Chondrocyte (in vitro differentiated cells): ENCODE measurements at places on chromosomes 3 and 15. TPM values are rescaled to one million over a fixed set of nuclear protein-coding genes. Genes with fewer than 3 reads are reported as not detected.

Gene STAC
- 0.07 TPM in 1 of 3 replicates, not detected in the others for total RNA-seq

Gene CNTN4
- total RNA-seq, result 0.38 to 6.0 TPM (median 0.52 TPM) in 3 replicates

GRCh38 chr3:112979244-112979832, 4.4 kb upstream of the CD200R1 start:
- H3K36me3 ChIP-seq, result no peaks in the 10 kb centered on the region
- H3K4me1 ChIP-seq, result peaks cover 3% of the 10 kb centered on the region
- H3K4me3 ChIP-seq, result no peak overlapping the region

Gene ARGFX
- not detected in 3 replicates for total RNA-seq

DNA sequence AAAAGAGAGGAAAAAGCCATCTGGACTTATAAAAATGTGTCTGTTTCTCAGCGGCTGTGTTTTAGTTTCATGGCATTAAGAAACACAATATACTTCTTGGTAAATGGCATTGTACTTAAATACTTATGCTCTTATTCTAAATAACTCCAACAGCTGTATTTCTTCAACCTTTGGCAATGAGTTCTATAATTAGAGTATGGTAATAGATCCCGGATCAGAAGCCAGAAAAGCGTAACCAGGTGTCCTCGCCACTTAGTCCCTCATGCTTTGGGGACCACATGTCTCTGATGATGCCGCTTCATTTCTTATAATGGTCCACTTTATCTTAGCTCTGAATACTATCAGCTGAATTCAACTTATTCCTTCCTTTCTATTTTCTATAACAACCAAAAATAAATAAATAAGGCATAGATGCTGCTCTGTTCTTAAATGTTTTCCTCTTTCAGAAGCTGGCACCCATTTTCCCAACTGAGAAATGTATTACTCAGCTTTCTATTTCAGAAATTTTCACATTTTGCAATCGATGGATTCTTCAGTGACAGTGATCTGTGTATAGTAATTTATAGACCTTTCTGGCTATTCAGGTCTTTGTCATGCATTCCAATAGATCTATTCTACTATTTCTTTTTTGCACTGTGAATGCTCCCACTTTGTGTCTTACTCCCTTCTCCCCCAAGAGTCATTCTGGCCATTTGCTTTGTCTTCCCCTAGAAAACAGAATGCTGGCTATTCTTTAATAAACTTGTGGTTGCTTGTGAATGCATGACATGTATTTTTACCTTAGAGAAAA, 87.6 kb upstream of the KBTBD8 start:
- no peaks in the 10 kb centered on the region for H3K4me1 ChIP-seq
- H3K27me3 ChIP-seq, result peaks cover 21% of the 10 kb centered on the region
- H3K27ac ChIP-seq, result no peak overlapping the region
- H3K4me3 ChIP-seq, result no peak overlapping the region

GRCh38 chr3:184778426-184779332, 33.3 kb upstream of the VPS8 start:
- no peak overlapping the region for H3K27ac ChIP-seq
- H3K27me3 ChIP-seq, result peaks cover 24% of the 10 kb centered on the region
- no peaks in the 10 kb centered on the region for H3K36me3 ChIP-seq

Gene DZIP1L
- total RNA-seq, result 23.0 to 42.1 TPM (median 25.5 TPM) in 3 replicates
